Hematopoietic multipotent progenitor cell treated with erythropoietin and hydrocortisone succinate and interleukin-3 and kit ligand, for 4 days (in vitro differentiated cells): ENCODE measurements at places on chromosomes 6 and 20.
A peak's percentile ranks its signal among the peaks of the same experiment; 100 is the strongest.

GRCh38 chr6:119938752-119939151, 589.2 kb upstream of the MAN1A1 start:
- DNase-seq: no peak

GRCh38 chr6:126033696-126034095, 47.4 kb downstream of the TRMT11 start:
- DNase-seq: peak; percentile 91

DNA sequence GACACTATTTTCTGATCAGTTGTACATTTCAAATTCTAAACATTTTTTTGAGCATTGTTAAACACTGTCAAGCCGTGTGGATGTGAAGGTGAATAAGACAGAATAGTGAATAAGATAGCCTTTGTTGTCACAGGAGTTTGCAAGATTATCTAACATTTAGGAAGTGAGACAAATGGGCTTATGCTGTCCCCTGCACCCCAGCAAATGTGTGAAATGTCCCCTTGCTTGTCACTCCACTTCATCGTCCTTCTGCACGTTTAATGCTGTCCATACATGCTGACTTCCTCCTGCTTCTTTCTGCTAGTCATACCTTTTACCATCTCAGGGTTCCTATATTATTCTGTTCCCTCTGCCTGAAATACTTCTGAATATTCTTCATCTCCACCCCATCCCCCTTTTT, 62.6 kb downstream of the CBFA2T2 start:
- DNase-seq: no peak

DNA sequence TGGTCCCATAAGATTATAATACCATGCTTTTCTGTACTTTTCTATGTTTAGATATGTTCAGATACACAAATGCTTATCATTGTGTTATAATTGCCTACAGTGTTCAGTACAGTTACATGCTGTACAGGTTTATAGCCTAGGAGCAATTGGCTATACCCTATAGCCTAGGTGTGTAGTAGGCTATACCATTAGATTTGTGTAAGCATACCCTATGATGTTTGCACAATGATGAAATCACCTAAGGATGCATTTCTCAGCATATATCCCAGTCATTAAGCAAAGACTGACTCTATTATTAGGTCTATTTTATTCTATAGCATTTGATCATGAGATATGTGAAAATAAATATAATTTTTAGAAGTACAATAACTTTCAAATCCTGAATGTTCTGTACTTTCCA, 36.6 kb downstream of the HCRTR2 start:
- no peak for DNase-seq

- peak; percentile 45 for DNase-seq
Observed at GRCh38 chr6:39196673-39197091, 32.6 kb downstream of the KCNK5 start.

DNA sequence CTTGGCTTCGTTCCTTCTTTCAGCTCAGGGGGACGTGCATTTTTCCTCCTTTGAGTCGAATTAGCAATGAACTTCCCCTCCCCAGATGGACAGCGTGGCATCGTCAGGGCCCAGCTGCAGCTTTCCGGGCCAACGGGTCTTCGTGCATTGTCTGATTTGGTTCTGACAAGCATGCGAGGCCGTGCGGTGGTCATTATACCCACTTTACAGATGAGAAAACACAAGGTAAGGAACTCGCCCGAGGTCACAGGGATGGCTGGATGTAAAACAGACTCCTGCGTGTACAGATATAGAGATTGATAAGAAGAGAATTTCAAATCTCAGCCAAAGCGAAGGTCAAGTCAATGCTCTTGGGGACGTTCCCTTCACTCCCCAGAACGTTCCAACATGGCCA, 187.6 kb upstream of the SULF2 start:
- no peak for DNase-seq

GRCh38 chr20:1898482-1899240, 3.5 kb downstream of the SIRPA start:
- no peak for DNase-seq

- DNase-seq: no peak
Observed at GRCh38 chr20:31991339-31991705, 18.9 kb upstream of the CCM2L start.

DNA sequence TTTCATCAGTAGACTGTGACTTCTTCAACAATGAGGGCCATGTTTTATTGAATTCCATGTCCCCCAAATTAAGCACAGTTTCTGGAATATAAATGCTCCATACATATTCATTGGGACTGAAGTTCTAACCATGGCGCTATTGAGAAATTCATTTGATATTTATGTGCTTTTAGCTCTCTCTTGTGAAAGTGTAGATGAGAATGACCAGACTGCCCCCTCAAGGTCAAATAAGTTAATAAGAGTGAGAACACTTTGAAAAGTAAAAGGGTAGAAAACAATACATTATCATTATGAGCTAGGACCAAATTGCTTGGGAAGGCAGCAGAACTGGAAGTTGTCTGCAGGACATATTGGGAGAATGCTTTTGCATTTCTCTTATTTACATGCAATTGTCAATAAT, 597.9 kb downstream of the EPM2A start:
- peak; percentile 55 for DNase-seq

- DNase-seq: no peak
Observed at GRCh38 chr6:39731565-39731964, 6.4 kb upstream of the KIF6 start.

- DNase-seq: no peak
Observed at GRCh38 chr20:21047981-21048380, 58.2 kb downstream of the LINC00237 start.

- no peak for DNase-seq
Observed at GRCh38 chr6:123803504-123804013, at the start of gene NKAIN2. Gene NKAIN2, plus strand, starts transcription at chr6:123803865.

- DNase-seq: peak; percentile 65
Observed at GRCh38 chr6:1390133-1390945, 963 bp downstream of the FOXF2 start.

DNA sequence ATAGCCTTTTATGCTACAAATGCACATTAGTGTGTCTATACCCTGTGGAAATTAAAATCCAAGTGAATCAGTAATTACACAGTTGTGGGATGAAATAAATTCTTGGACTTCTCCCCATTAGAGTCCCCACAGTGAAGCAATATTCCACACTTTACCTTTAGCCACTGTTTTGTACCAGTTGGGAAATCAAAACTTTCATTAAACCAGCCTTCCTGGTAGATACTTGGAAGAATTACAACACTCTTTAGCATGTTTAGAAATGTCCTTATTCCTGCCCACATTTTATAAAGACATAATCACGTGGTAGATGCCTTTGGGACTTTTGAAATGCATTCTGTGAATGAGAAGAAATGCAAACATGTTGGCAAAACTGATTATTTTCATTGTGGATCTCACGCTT, 49.0 kb upstream of the ANKEF1 start:
- no peak for DNase-seq

GRCh38 chr20:17845701-17846475, 122.7 kb downstream of the SNX5 start:
- peak; percentile 20 for DNase-seq

- peak; percentile 7 for DNase-seq
Observed at GRCh38 chr20:51185277-51185676, 162.4 kb upstream of the KCNG1 start.

DNA sequence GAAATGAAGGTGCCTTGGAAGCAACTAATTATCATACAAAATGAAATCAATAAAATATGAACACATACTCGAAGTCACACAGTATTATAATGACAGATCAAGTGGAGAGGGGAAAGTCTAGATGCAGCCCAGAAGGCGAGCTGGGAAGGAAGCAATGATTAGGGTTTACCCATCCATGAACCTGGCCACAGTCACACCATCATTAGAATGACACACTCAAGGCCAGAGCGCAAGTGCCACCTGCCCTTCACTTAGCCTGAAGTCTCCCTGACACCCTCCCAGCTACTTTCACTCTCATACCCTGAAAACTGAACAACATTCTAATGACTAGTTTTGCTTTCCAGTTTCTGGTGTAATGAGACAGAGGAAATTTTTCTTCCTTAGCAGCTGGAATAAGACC, 302.8 kb upstream of the JARID2 start:
- no peak for DNase-seq

- DNase-seq: peak; percentile 92
Observed at GRCh38 chr20:31861385-31862156, 8.8 kb downstream of the DUSP15 start.

GRCh38 chr6:159854959-159855358, 35.8 kb upstream of the MAS1 start:
- no peak for DNase-seq

- DNase-seq: no peak
Observed at GRCh38 chr6:90977513-90977912, 390.6 kb upstream of the MAP3K7 start.

DNA sequence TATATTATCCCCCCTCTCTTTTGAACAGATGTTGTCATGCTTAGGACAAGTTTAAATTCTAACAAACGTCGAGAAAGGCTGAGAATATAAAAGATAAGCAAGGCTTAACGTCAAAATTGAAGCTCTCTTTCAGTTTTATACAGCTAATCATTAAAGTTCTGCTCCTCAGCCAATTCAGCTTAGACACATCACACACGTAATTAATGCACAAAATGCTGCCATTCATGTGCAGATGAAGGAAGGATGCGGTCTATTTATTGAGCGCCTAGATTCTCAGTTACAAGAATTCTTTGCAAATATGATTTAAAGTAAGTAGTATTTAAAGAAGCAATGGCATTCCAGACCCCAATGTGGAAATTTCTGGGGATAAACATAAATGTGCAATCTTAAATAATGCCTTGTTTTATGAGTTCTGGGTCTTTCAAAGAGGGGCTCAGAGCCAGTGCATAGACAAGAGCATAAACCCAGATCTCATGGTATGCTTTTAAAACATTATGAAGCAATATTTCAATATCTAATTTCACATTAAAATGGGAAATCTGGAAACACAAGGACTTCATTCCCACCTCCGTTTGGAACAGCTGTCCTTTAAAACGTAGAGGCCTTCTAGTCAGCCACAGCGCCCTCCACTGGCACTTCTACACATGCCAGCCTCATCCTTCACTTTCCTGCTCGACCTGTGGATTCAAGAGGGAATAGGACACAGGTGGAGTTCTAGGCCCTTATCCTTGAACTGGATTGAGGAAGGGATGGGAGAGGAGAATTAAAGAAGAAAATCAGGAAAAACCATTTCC, 85.8 kb downstream of the LYRM4 start:
- DNase-seq: no peak

GRCh38 chr6:29589423-29590048, 4.6 kb downstream of the OR2H2 start:
- peak; percentile 77 for DNase-seq

DNA sequence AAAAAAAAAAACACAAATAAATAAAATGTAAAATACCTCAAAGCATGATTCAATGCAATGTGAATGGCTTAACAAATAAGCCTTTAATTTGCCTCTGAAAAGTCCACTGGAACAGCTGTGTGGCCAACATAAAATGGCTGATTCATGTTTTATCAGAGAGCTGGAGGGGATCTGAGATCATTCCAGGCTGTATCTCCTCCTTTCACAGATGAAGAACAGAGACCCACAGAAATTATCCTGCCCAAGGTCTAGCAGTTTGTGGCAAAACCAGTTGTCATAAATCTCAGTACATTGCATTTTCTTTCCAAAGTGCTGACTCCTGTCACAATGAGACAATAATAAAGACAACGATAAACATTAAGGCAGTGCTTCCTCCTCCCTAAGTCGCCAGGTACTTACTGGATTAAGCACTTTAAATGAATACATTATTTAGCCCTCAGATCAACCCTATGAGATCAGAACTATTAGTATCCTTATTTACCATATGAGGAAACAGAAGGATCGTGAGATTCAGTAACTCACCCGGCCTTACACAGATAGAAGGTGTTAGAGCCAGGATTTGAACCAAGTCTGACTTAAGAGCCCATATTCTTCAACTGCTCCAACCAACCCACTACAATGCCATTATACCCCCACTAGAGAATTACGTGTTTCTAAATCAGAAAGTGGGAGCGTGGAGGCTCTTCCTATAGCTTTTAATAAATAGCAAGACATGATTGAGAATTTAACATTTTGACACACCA, 118.3 kb downstream of the KIF13A start:
- peak; percentile 47 for DNase-seq

GRCh38 chr6:1372690-1373089, 16.7 kb upstream of the FOXF2 start:
- DNase-seq: no peak

GRCh38 chr6:70124882-70125545, 177.9 kb downstream of the COL9A1 start:
- DNase-seq: no peak

DNA sequence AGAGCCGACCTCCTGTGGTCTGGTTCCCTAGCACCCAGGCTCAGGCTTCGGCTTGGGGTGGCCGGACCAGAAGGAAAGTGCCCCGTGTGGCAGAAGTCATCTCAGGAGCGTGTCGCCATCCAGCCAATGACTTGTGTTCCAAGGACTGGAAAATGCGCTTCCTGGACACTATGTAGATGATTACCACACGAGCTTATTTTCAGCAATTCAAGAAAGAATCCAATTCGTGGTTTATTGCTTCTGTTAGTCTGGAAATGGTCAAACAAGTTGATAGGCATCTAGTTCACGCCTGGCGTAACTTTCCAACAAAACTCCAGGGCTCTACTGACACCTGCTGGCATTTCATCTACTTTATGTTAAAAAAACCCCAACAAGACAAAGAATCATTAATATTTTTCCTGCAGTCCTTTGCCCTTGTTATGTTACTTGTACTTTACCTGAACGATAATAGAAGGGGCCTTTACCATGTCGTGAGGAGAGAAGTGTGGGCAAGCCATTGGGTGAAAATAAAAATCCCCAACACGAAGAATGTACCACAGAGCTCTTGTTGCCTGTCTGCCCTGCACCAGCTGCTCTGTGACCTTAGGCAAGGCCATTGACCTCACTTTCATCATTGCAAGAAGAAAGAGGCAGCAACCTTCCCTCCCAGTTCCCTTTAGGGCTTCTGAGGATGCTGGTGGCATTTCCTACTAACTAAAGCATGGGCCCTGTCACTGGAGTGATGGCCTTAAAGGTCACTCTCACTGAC, 154.7 kb upstream of the LAMP5 start:
- peak; percentile 77 for DNase-seq

DNA sequence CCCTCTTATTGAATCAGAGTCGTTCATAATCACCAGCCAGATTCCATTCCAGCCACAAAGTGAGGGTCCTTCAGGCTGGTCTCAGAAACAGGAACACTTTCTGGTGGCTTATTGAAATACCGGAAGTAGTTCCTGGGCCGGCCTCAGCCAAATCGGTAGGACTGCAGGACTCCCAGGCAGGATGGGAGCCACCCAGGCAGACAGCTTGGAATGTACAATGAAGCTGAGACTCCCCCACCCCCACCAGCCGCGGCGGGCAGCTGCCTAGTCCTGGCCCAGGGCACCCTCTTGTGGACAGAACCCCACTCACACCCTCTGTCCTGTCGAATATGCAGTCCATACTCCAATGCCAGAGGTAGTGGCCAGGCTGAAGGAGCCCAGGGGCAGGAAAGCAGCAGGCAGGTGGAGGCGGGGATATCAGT, 43.8 kb downstream of the MDFI start:
- peak; percentile 93 for DNase-seq
